ENCODE measurements at places on chromosomes 3 and 15.

GRCh38 chr3:127732879-127733350, 60.2 kb downstream of the ABTB1 start:
- no peak for DNase-seq

DNA sequence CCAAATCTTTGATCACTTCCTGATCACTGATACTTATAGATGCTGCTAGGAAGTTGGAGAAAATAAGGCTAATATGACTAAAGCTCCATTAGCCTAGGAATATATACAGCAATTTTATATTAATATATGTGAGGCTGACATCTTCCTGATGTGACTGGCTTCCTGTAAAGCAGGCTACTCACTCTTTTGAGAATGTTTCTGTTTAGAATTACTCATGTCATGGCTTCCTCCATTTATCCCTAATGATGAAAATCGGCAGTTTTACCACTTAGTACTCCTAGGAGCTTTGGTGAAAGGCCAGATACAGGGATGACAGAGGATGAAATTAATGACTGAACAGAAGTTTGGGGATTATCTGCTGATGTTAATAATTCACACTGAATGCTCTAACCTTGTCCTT, 3.9 kb upstream of the MAP1A start:
- no peak for DNase-seq

DNA sequence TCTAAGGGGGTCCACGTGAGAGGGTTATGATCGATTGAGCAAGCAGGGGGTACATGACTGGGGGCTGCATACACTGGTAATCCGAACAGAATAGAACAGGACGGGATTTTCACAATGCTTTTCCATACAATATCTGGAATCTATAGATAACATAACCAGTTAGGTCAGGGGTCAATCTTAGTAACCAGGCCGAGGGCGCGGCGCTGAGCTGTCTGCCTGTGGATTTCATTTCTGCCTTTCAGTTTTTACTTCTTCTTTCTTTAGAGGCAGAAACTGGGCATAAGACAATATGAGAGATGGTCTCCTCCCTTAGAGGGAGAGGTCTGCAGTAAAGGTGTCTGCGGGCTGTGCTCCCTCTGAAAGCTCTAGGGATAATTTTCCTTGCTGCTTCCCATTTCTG, 261.3 kb downstream of the XXYLT1 start:
- no peak for DNase-seq

GRCh38 chr3:12582730-12583129, 25.8 kb downstream of the MKRN2 start:
- no peak for DNase-seq

- no peak for DNase-seq
Measured at GRCh38 chr15:47599806-47600205, 117.5 kb upstream of the SEMA6D start.
